NCI-H1436 treated with DMSO at 0.1 percent for 48 hours (cell line): ENCODE measurements at places on chromosomes 12 and 14.

DNA sequence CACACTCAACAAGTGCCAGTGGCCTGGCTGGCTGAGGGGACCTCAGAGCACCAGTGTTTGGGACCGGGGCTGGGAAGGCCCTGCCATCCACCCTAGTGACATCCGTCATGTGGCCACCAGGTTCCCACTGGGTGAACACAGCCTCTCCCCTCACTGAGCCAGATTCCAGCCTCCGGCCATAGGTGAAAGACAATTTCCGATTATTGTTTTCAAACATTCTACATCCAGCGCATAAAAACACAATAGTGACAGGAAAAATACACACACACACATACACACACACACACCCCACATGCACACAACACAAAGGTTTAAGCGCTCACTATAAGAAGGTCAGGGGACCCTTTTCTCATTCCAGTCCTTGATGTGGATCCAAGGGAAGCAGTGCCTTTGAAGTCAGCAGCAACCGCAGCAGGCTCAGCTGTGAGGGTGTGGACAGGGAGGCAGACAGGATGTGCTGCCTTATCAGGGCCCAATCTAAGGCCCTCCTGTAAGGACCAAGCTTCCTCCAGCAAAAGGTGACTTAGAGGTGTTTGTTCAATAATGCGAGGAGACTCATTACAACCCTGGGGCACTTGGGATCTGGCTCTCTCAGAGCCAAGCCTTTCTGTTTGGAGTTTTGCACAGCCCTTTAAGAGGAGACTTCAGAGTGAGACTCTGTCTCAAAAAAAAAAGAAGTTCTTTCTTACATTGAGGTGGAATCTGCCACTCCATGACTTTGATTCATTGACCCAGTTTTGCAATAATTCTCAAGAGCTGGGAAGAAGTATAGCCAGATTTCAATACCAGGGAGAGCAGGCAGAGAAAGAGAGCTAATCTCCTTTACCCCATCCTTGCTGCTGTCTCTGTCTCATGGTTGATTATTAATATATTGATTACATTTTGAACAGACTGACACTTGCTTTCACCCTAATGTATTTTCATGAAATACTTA lies 227.8 kb downstream of the ZFP36L1 start:
- no peak for DNase-seq

DNA sequence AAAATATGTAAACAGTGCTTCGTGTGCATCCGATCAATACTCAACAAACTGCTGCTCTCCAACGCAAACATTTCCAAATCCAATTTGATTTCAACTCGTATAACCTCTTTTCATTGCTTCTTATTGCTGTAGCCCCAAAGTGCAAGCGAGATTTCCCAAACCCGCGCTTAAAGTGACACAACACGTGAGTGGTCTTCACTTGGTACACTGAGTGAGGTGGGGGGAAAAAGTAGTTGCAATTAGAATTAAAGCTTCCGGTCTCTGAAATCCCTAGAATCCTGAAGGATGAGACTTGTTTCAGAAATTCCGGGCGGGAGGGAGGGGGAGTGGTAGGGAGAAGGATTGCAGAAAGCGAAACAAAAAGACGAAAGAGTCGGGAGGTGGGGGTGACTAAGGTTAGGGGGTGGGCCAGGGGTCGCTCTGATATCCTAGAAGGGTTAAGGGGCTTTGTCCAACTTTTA lies 387.5 kb downstream of the BCAT1 start:
- DNase-seq: no peak

- no peak for DNase-seq
Observed at GRCh38 chr14:32654106-32654505, 284.6 kb upstream of the NPAS3 start.

DNA sequence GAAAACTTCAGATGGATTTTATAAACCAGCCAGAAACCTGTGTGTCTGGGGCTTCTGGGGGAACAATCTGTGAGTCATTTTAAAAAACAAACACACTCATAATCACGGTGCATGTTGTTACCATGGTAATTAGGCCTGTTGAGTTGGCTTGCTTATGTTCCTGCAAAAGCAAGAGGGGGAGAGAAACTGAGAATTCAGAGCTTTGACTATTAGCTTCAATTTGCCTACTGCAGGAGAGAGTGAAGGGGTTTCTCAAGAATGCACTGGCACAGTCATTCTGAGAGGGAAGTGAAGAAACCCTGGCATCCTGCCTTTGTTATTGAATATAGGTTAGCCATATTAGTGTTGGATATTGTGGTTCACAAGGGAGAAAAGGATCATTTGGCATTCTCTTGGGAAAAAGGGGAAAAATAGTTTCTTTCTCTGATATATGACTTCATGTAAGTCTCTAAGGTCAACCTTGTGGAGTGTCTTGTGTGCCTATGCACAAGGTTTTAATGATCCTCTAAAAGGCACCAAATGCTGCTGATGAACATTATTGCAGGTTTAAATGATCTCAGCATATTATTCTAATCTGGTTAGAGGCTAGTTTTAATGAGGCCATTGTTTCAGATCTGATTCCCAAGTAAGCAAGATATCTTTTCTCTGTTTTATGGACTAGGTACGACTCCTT lies 12.9 kb downstream of the GNG2 start:
- DNase-seq: peak; percentile 87
